ENCODE measurements at places on chromosomes 4 and X.
A peak's percentile ranks its signal among the peaks of the same experiment; 100 is the strongest.

DNA sequence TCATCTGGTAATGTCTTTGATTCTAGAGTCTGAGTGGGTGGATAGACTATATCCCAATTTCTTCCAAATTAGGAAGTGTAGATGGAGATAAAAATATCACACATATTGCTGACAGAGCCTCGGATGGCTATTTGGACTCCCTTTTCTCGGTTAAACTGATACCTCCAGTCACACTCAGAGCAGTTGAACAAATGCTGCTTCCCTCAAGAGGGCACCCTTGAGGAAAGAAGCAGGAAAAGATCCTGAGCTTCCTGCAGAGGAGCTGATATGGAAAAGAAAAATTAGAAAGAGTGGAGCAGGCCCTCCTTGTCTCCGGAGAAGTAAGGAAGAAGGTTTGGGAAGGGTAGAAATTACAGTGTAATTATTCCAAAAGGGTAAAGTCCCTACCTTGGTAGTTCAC lies 96.2 kb upstream of the CCSER1 start:
- DNase-seq = no peak

DNA sequence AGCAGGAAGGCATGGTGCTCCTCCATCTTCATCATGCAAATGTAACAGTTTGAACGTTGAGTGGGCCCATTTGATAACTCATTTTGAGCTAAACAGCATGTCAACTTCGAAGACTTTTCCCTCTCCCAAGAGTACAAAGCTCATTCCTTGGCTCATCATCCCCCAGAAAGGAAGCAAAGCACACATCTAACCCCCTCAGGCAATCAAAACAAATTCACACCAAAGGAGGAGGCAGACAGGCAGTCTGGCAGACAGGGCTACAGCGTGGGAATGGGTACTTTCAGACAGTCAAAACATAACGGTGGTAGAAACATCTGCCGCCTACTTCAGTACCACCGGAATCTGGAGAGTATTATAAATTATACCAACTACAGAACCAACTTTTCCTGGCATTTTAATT lies 81.7 kb downstream of the PCDH19 start:
- DNase-seq = no peak

- DNase-seq = no peak
Measured at GRCh38 chr4:184811526-184812198, 14.1 kb downstream of the ACSL1 start.

DNA sequence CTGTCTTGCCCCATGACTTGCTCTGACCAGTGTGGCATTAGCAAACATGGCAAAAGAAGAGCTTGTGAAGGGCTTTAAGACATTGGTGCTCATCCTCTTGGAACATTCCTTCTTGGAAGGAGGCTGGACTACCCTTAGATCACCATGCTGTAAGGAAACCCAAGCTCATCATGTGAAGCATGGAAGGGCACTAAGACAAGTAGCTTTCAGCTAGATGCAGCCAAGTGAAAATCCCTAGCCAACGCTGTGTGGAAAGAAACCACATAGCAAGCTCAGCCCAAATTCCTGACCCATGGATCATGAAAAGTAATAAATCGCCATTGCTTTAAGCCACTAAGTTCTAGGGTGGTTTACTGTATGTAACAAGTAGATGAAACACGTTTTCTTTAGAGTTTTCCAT lies 12.4 kb upstream of the PACRGL start:
- DNase-seq = no peak

- DNase-seq = no peak
Measured at GRCh38 chr4:71938776-71939175, 93.0 kb upstream of the NPFFR2 start.

GRCh38 chrX:30777575-30777974 lies 111.5 kb downstream of the TAB3 start:
- no peak for DNase-seq

DNA sequence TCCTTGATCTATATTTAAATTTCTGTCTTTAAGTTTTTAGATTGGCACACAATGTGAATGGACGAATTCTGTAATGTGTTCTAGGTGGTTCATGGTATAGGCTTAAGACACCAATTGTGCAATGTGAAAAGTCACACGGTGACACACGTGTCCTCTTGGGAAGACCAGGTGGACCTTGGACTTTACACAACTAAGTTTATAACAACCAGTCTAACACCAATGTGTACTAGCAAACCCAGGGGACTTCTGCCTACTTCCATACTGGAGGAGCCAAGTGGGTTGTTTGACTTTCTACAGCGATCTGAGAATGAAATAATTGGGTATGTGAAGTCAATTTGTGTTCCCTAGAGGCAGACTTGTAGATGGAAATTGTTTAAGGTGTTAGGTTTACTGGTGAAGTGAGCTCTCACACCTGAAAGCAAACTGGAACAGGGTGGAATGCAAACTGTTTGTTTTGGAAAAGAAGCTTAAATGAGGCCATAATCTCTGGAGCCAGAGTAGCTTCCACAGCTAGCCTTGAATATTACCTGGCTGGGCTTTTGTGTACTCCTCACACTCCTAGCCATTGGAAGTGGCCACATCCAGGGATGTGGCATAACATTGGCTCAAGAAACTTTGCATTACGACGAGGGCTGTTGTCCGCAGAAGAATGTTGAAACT lies 45.9 kb upstream of the WDR1 start:
- DNase-seq = no peak

- DNase-seq = no peak
Measured at GRCh38 chr4:1713003-1713851, 1.1 kb upstream of the SLBP start.

GRCh38 chrX:68345025-68345424 lies 88.3 kb downstream of the OPHN1 start:
- DNase-seq = no peak

GRCh38 chrX:54181202-54181953 lies 1.7 kb downstream of the FAM120C start:
- DNase-seq = peak; percentile 2

GRCh38 chrX:95678679-95679078 lies 1006.0 kb upstream of the DIAPH2 start:
- DNase-seq = no peak

GRCh38 chrX:18931972-18932371 lies 51.9 kb downstream of the PHKA2 start:
- DNase-seq = peak; percentile 11

DNA sequence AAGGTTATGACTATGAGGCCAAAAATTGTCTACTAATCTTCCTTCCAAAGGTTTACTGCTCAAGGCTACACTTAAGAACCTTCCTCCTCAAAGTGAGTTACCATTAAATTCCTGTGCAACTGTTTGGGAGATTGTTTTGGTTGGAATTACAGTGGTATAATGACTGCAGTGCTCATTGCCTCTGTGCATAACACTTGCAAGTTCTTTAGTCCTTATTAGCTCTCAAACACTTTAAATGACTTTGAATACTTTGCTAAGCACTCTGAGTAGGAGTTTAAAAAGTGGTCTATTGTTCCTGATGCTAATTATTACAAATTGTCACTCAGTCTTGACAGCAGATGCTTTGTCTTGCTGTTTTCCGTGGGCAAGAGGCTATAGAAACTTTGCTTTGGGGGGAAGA lies 422.8 kb upstream of the PABPC4L start:
- no peak for DNase-seq

GRCh38 chrX:40543661-40544328 lies 37.0 kb upstream of the ATP6AP2 start:
- peak; percentile 40 for DNase-seq

DNA sequence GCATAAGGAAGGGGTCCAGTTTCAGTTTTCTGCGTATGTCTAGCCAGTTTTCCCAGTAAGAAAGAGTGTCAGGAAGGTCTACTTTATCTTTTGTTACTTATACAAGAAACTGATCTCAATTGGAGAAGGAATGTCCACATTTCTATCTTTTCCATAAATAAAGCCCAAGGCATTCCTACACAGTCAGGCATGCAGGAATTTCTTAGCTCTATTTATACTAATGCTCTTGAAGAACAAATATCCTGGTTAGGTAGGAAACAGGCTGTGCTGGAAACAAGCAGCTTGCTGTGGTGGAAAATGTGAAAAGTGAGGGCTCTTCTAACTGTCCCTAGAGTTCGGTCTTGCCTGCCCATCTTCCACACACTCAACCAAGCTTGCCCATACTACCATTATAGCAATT lies 37.9 kb upstream of the PITX2 start:
- no peak for DNase-seq

DNA sequence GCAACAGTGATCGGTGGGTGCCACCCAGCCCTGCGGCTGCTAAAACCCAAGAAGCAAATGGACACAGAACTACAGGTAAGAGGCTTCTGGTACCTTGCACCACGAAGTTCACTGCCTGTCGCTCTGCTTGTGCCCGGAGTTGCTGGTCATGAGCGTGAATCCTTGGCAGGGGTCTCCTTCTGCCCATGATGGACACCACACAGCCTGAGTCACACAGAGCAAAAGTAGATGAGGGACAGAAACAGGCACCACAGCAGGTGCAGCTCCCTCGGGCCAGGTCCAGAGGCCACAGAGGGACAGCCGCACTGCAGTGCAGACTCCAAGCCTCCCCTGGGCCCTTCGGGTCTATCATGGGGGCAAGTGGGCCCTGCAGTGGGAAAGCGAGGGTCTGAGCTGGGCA lies 22.4 kb downstream of the NAT8L start:
- no peak for DNase-seq

DNA sequence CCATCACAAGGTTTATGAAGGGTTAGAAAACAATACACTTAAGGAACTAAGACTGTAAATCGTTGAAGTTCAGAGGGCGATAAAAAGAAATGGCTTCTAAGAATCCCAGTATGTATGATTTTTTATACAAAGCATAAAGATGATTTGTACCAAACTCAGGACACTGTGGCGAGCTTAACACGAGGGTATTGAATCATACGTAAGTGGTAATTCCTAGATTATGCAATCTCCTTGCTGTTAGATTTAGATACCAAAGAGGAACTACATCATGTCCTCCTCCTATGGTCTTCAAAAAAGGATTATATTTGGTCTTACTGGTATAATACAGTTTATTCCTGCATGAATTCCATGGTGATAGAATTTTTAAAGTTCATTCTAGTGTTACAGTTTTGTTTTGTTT lies 23.9 kb downstream of the NFKB1 start:
- DNase-seq = no peak

- DNase-seq = no peak
Measured at GRCh38 chrX:49000636-49001035, 1.4 kb downstream of the GRIPAP1 start.

- DNase-seq = no peak
Measured at GRCh38 chr4:153683763-153684181, 308 bp upstream of the TLR2 start.

DNA sequence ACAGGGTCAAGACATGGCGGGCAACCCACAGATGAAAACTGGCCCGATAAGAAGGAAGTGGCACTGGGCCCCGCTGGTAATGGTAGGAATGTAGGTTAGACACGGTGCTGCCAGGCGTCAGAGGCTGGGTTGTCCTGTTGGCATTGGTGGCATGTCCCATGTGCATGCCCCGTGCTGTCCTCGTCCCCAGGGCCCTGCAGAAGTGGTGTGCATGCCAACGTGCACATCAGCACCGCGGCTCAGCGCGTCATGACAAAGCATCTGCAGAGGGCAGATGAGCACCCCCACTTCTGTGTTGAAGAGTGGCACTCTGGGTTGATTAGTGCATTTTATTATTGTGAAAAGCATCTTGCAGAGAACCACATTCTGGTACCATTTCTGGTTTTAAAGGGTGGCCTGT lies 35.6 kb downstream of the NELFA start:
- no peak for DNase-seq

GRCh38 chr4:171639540-171639939 lies 173.7 kb upstream of the GALNTL6 start:
- peak; percentile 49 for DNase-seq

GRCh38 chr4:28369499-28369898 lies 1508.9 kb downstream of the STIM2 start:
- DNase-seq = no peak

GRCh38 chr4:105548483-105548882 lies 3.9 kb upstream of the ARHGEF38 start:
- no peak for DNase-seq

- DNase-seq = no peak
Measured at GRCh38 chr4:769511-769910, 56.4 kb downstream of the CPLX1 start.

- DNase-seq = no peak
Measured at GRCh38 chr4:60884587-60884986, 315.5 kb upstream of the ADGRL3 start.

DNA sequence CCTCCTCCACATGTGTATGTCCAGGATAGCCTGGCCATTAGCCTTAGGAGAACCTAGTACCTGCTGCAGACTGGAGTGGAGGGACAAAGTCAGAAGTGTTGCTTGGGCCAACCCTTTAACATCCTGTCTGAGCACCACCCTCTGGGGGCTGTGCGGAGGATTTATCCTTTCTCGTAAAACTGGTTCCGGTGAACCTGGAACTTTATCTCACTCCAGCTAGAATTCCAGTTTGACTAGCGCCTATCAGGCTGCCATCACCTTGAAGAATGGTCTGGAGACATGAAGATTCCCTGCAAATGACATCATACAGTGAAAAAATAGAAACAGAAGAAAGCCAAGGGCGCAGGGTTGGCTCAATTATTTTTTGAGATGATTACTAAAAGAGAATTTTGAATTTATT lies 4.0 kb downstream of the TCEAL8 start:
- DNase-seq = no peak

DNA sequence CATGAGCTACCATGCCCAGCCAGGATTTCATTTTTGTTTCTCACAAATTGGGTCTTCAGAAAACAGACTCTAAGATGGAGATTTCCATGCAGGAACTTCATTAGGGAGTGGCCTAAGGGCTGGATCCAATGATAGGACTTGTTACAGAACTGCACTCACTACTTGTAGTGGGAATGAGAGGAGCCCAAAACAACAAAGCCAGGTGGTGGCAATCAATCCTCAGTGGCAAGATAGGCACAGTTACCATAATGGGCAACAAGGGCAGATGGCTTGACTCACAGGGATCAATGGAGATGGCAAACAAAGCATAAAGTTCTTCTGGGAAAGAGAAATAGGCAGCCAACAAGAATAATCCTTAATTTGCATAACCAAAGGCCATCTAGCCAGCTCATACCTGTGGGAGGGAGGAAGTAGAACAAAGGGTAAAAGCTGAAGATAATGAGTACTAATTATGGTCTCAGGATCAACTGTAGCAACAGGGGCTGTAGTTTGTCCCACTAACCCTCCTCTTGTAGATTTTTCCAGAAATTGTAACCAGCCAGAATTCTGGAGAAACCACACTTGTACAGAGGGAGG lies 72.8 kb upstream of the MAPK10 start:
- no peak for DNase-seq

GRCh38 chr4:13794819-13795565 lies 167.5 kb upstream of the BOD1L1 start:
- no peak for DNase-seq

GRCh38 chr4:8274765-8275547 lies 5.4 kb downstream of the HTRA3 start:
- no peak for DNase-seq

DNA sequence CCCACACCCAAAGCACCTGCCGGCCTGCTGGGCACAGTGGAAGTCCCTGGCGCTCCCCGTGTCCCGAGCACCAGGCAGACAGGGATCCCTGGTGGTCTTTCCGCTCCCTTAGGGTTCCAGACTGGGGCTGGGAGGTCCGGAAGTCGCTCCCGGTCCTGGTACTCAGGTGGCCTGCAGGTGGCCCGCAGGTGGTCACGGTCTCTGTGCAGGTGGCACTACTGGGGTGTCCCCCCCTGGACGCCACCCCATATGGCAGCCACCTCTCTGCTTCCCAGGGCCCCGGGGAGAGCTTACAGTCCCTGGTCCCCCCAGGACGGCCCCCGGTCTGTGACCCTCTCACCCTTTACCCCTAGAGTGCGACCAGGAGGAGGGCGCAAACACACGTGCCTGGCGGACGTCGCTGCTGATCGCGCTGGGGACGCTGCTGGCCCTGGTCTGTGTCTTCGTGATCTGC lies 13.6 kb downstream of the SLC25A6 start:
- no peak for DNase-seq

- no peak for DNase-seq
Measured at GRCh38 chr4:40484346-40485090, 145.1 kb downstream of the RBM47 start.
